ENCODE measurements at places on chromosomes 13 and 19.

GRCh38 chr13:109687559-109688448 lies 98.6 kb downstream of the IRS2 start:
- DNase-seq: no peak

- DNase-seq: no peak
These were observed 7.4 kb upstream of the PGPEP1 start for GRCh38 chr19:18332917-18333530.

DNA sequence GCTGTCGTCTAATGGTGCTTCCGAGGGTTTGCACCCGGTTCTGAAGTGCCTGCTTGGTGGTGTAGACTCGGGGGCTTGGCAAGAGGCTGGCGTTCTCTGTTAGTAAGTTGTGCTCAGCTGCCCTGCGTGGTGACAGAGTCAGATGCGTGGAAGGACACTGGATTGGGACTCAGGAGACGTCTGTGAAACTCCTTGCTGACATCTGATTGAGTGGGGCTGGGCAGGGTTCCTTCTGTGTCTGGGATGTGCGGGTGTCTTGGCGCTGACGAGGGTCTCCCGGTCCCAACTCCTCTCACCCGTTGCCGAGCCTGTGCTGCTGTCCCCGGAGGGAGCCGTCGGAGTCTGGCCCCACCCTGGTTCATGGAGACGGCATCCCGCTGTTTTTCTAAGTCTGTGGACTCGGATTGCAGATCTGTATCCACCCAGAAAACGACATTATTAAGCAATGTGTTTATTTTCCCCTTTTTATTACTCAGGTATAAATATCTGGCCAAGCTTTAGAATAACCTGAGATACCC lies 16.4 kb upstream of the DCUN1D2 start:
- no peak for DNase-seq

GRCh38 chr19:4234142-4234861 lies 5.0 kb downstream of the EBI3 start:
- DNase-seq: no peak

DNA sequence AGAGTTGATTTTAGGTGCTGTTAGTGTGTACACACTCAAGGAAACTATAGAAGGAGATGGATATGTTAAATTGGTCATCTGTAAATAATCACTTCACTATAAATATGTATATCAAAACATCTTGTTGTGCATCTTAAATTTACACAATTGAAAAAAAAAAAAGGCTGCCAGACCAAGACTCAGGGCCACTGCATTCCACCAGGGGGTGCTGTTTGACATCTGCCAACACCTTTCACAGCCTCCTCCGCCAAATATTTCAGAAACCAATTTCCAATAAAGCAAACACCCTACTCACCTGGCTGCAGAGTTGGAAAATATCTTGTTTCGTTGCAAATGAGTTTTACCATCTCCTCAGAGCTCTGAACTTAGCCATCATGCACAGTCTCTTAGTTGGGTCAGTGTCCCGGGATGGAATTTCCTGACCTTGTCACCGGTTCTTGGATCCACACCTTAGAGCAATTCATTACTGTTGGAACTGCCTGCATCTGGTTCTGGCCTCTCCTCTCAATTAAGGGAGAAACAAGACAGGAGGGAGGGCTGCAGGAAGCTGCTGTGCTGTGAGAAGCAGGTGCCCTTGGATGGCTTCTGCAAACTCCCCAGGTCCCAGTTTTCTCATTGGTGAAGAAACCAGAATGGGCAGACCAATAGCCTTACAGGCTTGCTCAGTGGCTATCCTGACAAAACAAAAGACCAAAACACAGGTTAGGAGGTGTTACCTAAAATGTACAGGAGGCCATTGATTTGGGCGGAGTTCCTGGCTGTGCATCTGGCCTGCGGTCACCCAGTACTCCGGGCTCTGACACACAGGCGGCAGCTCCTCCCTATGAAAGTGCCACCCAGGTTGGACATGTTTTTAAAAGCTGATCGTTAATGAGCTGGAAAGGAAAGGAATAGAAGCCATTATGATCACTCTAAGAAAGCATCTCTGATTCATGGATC lies 746.6 kb downstream of the UQCRFS1 start:
- DNase-seq: peak; percentile 42

DNA sequence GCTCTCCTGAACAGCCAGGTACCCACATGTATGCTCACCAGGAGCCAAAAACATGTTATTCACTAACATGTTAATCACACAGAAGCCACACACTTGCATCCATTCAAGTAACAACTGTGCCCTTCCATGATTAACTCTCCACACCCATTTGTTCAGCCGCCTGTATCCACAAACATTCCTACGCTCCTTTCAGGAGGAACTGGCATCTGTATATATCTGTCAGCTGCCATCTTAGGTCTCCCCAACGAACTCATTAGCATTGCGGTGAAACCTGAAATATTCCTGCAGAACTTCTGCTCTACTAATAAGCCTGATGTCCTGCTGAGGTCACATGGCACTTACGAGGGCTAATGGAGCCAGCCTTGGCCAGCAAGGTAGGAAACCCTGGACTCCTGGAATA lies 33.0 kb downstream of the OLFM2 start:
- DNase-seq: no peak

GRCh38 chr13:80235166-80235966 lies 105.6 kb downstream of the SPRY2 start:
- no peak for DNase-seq

GRCh38 chr13:40910324-40911050 lies 108.6 kb downstream of the ELF1 start:
- no peak for DNase-seq

DNA sequence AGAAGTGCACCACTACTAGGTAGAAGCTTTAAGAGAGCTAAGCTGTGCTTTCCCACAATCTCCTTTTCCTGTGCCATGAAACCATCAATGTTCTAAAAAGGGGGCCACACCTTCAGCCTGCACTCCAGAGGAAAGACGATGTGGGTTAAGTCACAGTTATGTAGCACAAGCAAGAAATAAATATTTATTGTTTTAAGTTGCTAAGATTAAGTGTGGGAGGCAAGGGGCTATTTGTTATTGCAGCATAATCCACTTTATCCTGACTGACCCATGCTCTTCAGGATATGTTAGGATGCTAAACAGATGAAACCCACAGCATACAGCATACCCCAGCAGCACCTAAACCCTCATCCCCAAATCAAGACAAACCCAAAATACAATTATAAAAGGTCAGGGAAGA lies 64.7 kb downstream of the MBD3L2B start:
- DNase-seq: no peak

GRCh38 chr13:70311191-70311590 lies 202.9 kb upstream of the KLHL1 start:
- no peak for DNase-seq

GRCh38 chr13:37652596-37652995 lies 54.0 kb upstream of the POSTN start:
- DNase-seq: no peak

DNA sequence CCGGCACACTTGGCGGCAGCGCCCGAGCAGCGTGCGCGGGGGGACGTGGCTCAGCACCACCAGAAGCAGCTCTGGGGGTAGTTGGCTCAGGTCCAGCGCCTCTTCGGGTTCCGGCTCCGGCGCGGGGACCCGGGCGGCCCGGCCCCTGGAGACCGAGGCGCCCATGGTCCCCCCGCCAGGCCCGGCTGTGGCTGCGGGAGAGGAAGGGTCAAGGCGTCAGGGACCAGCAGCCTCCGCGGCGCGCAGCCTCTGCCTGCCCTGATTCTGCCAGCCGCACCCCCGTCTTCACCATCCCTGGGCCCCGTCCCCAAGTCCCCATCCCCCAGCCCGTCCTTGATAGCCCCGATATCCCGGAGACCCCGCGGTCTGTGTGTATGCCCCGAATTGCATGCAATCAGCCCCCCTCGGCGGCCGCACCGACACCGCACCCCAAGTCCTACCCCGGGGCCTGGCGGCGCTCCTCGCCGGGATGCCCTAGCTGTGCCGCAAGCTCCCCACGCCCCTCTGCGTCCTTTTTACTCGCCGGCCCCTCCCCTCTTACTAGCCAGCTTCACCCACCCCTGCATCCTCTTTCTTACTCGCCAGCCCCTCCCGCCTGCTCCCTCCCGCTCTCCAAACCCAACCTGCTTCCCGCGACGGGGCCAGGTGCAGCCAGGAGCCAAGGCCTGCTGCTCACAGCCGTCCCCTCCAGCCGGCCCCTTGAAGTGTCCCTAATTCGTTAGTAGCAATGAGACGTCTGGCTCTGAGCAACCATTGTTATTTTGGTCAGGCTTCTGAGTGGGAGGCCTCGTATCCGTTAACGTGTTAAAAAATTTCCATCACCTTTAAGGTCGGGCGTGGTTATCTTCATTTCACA lies at the start of gene FBXO27:
TSS of gene FBXO27 (minus strand) at position 487 of the 856 bp plus-strand sequence. CDS start at position 165, 322 bp downstream.
- DNase-seq: no peak

DNA sequence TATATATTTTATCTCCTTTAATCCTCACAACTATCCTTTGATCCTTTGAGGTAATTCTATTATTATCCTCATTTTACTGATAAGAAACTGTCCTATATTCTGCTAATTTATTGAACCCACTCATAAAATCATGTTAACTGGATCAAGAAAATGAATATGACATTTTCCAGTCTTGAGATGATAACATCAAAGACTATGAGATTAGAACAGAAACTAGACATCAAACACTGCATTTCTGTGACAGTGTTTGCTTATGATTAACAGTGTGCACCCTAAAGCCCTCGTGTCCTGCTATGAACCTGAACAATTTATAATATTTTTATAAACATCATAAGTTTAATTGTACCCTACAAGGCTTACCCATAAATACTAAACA lies 96.3 kb downstream of the TBC1D4 start:
- no peak for DNase-seq

DNA sequence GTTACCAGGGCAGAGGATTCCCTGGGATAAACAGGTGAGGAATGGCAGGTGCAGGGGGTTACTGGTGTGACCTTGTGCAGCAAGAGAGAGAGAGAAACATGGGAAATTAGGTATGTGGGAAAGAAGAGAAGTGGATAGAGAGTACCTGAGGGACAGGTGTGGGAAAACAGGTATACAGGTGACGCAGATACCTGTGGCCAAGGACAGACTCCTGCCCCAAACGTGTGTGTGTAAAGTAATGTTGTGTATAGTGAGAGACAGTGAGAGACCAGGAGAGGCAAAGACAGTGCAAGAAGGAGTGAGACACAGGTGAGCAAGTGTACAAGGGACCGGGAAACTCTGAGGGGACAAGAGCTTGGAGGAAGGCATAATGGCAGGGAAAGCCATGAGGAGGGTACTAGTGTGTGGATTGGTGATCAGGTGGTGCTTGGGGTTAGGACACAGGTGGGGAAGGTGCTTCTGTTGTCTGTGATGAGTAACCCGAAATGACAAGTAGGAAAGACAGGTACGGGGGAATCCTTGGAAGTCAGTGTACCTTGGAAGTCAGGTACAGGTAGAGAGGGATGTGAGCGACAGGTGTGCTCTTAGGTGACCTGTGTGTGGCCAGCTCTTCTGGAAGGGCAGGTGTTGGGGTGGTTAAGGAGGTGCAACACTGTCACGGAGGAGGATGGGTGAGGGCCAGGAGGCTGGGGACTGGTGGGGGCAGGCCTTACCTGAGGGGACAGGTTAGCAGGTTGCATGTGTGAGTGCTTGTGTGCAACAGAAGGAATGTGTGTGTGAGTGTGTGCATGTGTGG lies 2.8 kb downstream of the ERFL start:
- no peak for DNase-seq

DNA sequence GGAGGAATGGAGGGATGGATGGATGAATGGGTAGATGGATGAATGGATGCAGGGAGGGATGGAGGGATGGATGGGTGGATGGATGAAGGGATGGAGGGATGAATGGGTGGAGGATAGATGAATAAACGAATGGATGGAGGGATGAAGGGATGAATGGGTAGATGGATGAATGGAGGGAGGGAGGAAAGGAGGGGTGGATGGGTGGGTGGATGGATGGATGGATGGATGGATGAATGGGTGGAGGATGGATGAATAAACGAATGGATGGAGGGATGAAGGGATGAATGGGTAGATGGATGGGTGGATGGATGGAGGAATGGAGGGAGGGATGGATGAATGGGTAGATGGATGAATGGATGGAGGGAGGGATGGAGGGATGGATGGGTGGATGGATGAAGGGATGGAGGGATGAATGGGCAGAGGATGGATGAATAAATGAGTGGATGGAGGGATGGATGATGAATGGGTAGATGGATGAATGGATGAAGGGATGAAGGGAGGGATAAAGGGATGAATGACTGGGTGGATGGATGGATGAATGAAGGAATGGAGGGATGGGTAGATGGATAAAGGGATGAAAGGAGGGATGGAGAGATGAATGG lies 33.0 kb upstream of the TPM4 start:
- DNase-seq: no peak

- no peak for DNase-seq
These were observed 56.0 kb upstream of the MYO16 start for GRCh38 chr13:108573455-108573854.
